Stimulated activated naive B cell treated with anti-CD40 and anti-IgM and Interleukin-4, amounts not matched to agents 10 μg/mL and 1 μg/mL and 100 μg/mL, for 72 hours (primary cell): ENCODE measurements at places on chromosomes 4 and X.

- DNase-seq: no peak
Observed at GRCh38 chr4:32569861-32570260, 1849.7 kb downstream of the PCDH7 start.

- DNase-seq: no peak
Observed at GRCh38 chrX:110532581-110532931, 173.9 kb downstream of the RTL9 start.

- DNase-seq: no peak
Observed at GRCh38 chr4:385934-386707, 48.5 kb downstream of the ZNF141 start.

DNA sequence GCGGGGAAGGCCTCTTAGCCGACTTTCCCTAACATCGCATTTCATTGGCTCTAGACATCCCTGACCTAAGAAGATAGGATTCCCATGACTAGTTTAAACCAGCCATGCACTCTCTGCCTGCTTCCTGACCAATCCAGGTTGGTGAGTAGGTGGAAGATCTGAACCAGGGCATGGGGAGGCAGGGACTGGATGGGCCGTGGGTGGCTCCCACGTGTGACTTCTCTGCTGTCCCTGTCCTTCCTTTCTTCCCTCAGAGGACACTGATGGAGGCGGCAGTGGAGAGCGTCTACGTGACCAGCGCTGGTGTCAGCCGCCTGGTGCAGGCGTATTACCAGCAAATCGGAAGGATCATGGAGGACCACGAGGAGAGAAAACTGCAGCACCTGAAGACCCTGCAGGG lies 90.7 kb downstream of the EVC start:
- DNase-seq: no peak

GRCh38 chr4:47465004-47465403 lies 1.5 kb upstream of the COMMD8 start:
- DNase-seq: peak; percentile 32
